ENCODE measurements at places on chromosomes 5 and 9.

GRCh38 chr5:170216257-170216864 is 16.4 kb upstream of the C5orf58 start:
- DNase-seq, result peak; percentile 61

GRCh38 chr5:116504593-116505166 is 69.9 kb downstream of the SEMA6A start:
- DNase-seq, result no peak

GRCh38 chr5:139863855-139864558 is 68.4 kb downstream of the PSD2 start:
- no peak for DNase-seq

GRCh38 chr9:93642961-93643360 is 66.6 kb downstream of the PHF2 start:
- no peak for DNase-seq

GRCh38 chr9:95605816-95606488 is 89.2 kb upstream of the PTCH1 start:
- DNase-seq, result no peak

DNA sequence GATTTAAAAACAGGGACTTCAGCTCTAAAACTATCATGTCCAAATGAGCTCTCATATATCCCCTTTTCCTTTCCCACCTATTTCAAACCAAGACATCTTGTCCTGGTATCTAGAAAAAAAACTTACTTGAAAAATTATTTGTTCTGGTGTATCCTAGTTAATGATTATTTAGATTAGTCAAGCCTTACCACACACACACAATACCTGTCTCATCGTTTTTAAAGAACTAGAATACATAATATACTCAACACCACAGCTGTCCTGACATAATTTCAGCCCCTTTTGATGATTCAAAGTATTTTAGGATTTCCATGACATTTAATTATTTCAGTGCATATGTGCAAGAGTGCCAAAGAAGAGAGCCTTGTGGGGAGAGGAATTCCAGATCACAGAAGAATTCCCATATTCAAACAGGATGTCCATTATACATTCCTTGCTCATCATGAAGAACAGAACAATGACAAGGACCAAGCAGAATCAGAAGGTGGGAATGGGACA is 233.7 kb downstream of the SMARCA2 start:
- DNase-seq, result no peak

GRCh38 chr5:160198841-160199409 is 30.4 kb upstream of the FABP6 start:
- DNase-seq, result no peak

DNA sequence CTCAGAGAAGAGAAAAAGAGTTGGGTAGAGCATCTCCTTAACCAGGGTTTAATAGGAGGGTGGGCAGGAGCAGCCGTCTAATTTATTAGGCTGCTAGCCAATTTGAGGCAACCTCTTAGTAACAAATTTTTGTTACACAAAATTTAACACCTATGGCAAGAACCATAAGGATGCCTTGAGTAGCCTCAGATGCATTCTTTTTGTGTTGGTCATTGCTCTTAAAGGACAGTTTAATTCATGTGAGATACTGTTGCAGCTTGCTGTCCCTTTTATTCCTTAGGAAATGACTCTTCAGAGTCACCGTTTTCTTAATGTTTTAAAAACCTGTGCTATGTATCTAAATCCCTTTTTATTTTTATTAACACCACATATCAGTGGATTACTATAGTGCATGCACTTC is 255.1 kb downstream of the MAST4 start:
- no peak for DNase-seq

- no peak for DNase-seq
These were observed 99.7 kb upstream of the MAN2A1 start for GRCh38 chr5:109589986-109590385.

All from hematopoietic multipotent progenitor cell (in vitro differentiated cells).